ENCODE measurements at places on chromosomes 16 and 17.

DNA sequence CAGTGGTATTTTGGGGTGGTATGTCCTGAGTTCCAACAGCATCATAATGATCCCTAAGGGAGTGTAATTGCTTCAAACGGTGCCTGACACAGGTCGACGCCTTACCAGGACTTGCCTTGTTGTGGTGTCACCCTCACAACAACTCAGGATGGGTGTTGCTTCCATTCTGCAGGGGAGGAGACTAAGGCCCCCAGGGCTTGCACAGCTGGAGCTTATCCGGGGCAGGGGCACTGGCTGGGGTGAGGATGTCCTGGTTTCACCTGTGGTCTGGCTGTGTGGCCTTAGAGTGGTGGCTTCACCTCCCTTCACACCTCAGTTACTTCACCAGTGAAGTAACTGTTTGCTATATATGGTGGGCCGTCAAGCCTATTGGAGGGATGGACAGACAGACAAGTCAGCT is 23.3 kb downstream of the LLGL2 start:
- DNase-seq = no peak

DNA sequence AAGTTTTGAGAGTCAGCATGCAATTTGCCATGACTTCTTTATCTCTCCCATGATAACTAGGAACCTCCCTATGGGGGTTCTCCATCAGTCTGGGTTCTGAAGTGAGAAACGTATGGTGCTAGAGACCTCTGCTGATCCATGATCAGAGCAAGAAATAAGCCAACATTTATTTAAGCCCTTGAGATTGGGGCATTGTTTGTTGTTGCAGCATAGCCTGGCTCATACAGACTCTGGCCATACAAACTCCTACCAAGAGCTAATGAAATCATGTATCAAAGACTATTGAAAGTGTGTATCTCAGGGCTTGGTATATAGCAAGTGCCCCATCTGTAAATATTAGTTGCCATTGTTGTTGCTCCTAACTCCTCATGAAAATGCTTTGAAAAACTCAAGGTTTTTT is 233.9 kb downstream of the MAF start:
- DNase-seq = no peak

- no peak for DNase-seq
Measured at GRCh38 chr16:63650550-63650949, 1471.3 kb downstream of the CDH11 start.

GRCh38 chr16:71885261-71885650 is 1.3 kb upstream of the ZNF821 start:
- DNase-seq = no peak

DNA sequence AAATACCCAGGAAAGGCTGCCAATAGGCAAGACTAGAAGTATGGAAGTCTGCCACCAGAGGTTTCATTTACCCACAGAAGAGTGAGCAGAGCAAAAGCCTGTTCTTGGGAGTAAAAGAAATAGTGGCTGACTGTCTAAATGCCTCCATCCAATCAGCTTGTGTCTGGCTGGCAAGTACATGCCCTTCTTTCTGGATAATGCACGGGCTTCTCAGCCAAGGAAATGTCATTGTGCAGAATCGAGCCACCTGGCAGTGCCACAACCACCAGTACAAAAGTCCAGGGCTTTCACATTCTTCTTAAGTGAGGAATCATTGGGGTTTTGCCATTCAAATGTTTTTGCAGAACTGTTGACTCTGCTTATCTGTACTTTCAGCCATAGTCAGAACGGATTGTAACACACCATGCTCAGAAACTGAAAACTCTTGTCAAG is 10.1 kb upstream of the ERCC4 start:
- no peak for DNase-seq

GRCh38 chr17:12922120-12922519 is 95.7 kb downstream of the ELAC2 start:
- no peak for DNase-seq
